Urinary bladder (tissue), 4 donors: ENCODE measurements at places on chromosomes 7 and 10. TPM values are rescaled to one million over a fixed set of nuclear protein-coding genes. Genes with fewer than 3 reads are reported as not detected.

SH2D4B gene
- polyA plus RNA-seq = not detected

ODAD2 gene
- polyA plus RNA-seq = 1.6 TPM

- DNase-seq = no peak
These were observed 152.4 kb upstream of the CELF2 start for GRCh38 chr10:10865303-10865702.

GRCh38 chr10:51770709-51771108 lies 71.3 kb upstream of the CSTF2T start:
- no peak for DNase-seq

- DNase-seq = no peak
These were observed 56.8 kb upstream of the SVIL start for GRCh38 chr10:29691564-29692072.

DNA sequence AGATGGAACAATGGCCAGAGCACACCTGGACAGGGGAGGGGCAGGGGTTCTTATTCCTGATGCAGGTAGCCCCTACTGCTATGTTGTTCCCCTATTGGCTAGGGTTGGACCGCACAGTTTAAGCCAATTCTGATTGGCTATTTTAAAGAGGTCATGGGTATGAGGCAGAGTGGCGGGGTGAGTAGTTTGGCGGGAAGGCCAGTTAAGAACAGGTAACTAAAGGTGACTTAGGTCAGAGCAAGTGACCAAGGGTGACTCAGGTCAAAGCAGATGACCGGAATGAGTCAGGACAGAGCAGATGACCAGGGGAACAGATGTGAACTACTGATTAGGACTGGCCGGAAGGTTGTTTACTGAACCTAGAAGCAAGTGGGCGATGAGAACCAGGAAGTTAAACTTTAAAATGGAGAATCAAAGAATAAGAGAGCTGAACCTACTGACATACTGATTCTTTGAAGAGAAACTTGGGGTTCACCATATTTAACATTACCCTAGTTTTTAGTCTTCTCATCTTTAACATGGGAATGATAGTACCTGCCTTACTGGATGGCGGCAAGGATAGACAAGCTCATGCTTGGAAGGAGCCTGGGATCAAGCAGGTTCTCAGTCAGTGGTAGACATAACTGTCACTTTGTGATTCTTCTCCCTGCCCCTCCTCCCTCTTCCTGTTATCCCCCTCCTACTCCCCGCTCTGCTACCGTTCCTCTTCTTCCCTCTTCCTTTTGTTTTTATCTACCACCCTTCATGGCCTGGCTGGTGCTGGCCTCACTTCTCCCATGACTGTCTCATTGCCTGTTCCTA lies 55.0 kb downstream of the CCNY start:
- DNase-seq = no peak

DNA sequence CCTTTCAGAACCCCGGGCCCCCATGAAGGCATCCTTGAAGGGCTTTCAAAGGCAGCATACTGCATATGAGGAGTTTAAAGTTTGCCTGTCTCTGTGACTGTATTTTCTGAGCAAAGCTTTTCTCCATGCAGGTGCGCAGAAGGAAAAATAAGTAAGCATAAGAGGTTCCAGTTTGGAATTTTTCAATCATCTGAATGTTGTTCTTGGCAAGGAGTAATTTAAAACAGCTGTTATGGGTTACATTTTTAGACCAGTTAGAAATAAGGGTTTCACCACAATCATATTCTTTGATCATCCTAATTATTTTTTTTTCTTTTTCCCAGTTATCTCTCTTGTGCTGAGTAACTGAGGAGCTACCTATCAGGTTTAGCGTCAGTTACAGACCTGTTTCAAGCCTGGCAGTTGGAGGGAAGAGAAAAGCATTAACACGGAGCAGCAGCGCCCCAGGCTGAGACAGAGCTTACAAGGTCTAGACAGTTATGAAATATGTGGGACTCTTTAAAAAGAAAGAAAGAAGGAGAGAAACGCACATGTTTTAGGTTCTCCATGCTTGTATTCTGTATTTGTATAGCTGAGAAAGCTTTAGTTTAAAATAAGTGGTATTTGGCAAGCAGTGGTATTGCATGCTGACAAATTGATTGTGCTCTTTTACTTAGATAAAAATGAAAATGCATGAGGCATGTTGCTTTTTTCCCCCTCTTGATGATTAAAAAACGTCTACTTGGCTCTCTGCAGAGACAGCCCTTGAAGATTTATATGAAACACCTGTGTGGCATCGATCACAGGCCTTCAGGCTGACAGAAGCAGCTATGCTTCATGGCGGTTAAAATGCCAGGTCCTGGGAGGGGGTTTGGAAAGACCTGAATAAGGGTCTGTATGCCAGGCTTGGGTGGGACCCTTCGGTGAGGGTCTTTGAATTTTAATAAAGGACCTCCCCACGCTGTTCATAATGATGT lies 157.6 kb downstream of the GRK5 start:
- no peak for DNase-seq

DNA sequence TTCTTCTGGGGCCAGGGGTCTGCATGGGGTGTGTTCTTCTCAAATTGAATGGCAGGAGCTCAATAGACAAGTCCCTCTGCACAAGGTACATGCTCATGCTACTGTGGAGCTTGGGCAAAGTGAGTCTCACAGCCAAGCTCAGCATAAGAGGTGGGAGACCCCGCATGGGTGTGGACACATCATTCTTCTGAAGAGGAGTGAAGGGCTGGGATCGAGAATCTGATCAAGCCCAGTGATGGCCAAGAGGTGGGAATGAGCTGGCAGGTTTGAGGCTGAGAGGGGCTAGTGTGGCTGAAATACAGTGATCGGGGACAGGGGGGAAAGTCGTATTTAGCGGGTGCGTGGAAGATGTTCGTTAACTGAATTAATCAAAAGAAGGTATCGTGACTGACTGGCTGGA lies 32.6 kb downstream of the CDH23 start:
- DNase-seq = no peak

- peak; percentile 49 for DNase-seq
These were observed 47.1 kb upstream of the HYAL4 start for GRCh38 chr7:123797673-123798531.

- no peak for DNase-seq
These were observed 108.0 kb downstream of the CREB5 start for GRCh38 chr7:28520074-28521015.

- no peak for DNase-seq
These were observed 61.0 kb downstream of the HTR5A start for GRCh38 chr7:155131090-155131489.

DNA sequence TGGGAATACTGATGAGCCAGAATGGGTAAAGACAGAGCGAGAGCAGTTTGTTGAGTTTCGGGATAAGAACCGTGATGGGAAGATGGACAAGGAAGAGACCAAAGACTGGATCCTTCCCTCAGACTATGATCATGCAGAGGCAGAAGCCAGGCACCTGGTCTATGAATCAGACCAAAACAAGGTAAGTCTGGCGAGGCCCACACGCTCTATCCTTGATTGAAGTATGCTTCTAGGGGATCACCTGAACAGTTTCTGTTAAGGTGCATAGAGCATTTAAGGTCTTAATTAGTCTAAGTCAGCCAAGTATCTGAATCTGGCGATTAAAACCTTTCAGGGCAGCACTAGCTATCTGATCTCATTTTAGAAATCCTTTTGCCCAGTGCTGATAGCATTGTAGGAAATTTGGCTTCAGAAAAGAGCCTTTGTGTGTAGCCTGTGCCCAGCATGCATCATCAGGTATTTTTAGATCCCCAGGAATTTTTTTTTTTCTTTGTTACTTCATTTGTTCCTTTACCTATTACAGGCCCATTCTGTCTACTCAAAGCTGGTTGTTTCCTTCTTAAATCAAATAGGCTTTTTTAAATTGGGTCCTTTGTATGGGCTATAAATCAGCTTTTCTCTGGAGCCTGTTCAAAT lies 8.0 kb downstream of the OPN1SW start:
- DNase-seq = no peak

DNA sequence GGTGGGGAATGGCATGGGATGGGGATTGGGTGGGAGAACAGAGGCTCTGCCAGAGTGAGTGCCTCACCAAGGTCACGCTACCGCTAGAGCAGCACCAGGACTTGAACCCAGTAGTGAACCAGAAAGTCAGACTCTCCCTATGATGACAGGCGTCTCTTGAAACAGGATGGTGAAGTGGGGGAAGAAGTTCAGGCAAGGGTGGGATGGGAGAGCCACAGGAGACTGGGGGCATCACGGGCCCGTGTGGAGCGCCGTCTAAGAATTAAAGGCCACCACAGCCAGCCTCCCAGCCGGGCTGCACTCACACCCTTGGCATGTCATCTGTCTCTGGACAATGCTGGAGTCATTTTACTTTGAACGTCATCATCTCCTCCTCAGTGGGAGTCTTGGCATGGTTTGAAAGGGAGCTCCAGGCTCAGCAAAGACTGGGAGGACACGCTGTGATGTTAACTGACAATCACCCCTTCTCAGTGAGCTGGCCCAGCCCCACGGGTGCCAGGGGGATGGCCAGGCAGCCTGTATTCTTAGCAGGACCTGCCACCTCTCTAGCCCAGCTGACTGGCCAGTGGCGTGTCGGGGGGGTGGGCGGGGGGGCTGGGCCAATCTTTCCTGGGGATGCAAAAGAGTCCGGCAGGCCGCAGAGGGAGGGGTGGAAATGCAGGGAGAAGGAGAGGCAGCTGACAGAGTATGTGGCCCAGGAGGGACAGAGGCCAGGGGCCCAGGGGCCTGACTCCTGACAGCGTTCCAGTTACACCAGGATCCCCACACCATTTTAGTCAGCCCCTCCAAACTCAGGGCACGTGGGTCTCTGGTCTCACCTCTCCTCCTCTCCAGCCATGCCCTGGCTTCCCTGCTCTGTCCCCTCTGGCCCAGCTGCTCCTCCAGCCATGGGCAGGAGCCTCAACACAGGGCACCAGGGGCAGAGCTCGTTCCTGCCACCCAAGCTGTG lies 96.2 kb downstream of the VOPP1 start:
- no peak for DNase-seq

VSTM4 gene
- polyA plus RNA-seq = 18.7 TPM

GRCh38 chr10:70255329-70256299 lies 22.4 kb upstream of the PPA1 start:
- DNase-seq = peak; percentile 51

C10orf105 gene
- 0.11 TPM for polyA plus RNA-seq

- no peak for DNase-seq
These were observed 154.5 kb downstream of the WDR37 start for GRCh38 chr10:1210667-1211066.

- no peak for DNase-seq
These were observed 198.0 kb upstream of the MKI67 start for GRCh38 chr10:128324058-128324827.

VAX1 gene
- polyA plus RNA-seq = not detected

GRCh38 chr7:22631730-22632129 lies 95.3 kb upstream of the IL6 start:
- DNase-seq = no peak

DNA sequence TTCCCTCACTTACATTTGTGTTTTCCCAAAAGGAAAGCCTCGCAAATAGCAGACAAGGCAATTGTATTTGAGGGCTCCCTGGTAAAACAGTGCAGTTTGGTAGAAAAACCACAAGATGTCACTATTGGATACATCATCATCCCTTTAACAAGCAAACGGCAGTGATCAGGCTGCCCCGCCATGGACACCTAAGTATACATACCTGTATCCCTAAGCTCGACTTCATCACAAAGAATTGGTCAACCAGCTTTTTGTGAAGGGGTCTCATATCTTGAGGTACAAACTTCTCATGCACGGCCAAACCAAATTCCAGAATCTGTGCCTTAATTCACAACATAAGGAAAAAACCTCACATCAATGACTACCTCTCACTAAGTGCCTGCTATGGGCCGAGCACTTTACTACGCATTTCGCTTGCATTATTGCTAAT lies 179.5 kb upstream of the IMMP2L start:
- no peak for DNase-seq

TOMM7 gene
- polyA plus RNA-seq = 634 TPM

FLNC gene
- 336 TPM for polyA plus RNA-seq

OR2A42 gene
- 0.04 TPM for polyA plus RNA-seq

DNA sequence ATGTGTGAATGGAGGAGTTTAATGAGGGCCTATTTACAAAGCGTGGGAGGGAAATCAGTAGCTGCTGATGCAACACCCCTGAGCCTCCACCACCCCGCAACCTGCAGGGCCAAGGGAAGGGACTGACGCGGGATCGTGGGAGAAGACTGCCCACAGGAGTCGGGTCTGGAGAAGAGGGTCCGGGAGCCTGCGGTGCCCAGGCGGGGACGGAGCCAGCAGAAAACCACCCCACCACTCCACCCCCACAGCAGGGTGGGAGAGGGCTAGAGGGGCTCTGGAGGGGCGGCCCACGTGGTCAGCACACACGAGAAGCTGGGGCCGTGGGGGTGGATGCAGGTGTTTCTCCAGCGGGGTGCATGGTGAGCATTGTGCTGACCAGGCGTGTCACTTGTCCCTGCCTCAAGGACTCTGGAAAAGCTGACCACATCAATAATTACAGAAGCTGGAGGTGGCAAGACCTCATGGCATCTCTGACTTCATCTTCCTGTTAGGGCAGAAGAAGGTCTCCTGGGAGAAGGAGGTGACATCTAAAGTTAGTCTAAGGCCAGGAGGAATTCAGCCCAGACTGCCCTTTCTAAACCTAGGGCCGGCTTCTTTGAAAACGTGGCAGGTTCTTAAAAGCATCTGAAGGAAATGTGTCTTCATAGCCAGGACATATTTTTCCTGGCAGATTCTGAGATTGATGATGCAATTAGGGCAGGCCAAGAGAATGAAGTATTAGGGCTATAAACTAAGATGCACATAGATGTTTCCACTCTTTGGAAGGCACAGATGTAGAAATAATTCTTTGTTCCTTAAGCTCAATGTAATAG lies 150.9 kb downstream of the RGS10 start:
- DNase-seq = no peak

GPR26 gene
- polyA plus RNA-seq = not detected

DNA sequence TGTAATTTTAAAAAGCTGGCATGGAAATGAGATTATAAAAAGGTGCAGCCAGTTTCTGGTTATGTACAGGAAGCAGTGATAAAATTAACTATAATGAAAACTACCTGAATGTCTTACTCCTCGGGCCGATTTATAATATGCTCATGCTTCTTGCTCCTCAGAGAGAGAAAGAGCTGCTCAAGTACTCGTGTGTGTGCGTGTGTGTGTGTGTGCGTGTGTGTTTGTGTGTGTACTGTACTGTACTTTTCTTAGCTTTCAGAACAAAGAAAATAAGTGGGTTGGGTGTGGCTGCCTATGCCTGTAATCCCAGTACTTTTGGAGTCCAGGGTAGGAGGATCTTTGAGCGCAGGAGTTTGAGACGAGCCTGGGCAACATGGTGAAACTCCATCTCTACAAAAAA lies 96.6 kb upstream of the NMT2 start:
- no peak for DNase-seq

DNA sequence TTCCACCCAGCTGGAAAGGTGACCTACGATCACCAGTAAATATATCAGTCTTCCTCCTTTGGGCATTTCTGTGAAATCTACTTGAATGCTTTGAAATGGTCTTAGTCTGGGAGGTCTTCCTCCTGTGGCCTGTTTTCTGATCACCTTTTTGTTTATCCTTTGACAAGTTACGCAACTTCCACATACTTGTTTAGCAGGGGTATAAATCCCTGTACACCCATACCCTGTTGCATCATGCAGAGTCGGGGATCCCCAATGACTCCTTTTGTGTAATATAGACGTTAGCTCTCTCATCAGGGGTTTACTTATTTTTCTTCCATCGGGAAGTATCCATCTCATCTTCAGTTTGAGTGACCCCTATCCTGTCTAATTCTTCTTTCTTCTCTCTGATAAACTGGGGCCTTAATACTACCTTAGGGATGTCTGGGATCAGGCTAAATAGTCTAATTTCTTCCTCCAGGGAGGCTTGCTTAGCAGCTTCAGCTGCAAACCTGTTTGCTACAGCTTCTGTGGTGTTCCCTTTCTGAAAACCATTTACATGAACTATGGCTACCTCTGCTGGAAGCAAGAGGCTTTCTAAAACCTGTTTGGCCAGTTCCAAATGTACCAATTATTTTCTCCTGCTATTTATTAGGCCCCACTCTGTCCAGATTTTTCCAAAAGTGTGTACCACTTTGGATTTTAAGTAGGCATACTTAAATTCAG lies 25.8 kb downstream of the MAPK8 start:
- no peak for DNase-seq
